Daoy (cell line): ENCODE measurements at places on chromosomes 11 and 22. TPM values are rescaled to one million over a fixed set of nuclear protein-coding genes. Genes with fewer than 3 reads are reported as not detected.

The RIMBP3B gene
- total RNA-seq: 0.12 and 0.63 TPM in 2 replicates

The CYTH4 gene
- total RNA-seq: 1.7 and 8.2 TPM in 2 replicates

The TENM4 gene
- 13.6 and 23.5 TPM in 2 replicates for total RNA-seq

The CYP2D6 gene
- 0.03 and 0.40 TPM in 2 replicates for total RNA-seq

The GSTP1 gene
- 1,082 and 1,228 TPM in 2 replicates for total RNA-seq

The SGSM1 gene
- total RNA-seq: 0.12 TPM in 1 of 2 replicates, not detected in the other

The MMP8 gene
- not detected in 2 replicates for total RNA-seq

The NRGN gene
- total RNA-seq: 2.7 and 3.4 TPM in 2 replicates

DNA sequence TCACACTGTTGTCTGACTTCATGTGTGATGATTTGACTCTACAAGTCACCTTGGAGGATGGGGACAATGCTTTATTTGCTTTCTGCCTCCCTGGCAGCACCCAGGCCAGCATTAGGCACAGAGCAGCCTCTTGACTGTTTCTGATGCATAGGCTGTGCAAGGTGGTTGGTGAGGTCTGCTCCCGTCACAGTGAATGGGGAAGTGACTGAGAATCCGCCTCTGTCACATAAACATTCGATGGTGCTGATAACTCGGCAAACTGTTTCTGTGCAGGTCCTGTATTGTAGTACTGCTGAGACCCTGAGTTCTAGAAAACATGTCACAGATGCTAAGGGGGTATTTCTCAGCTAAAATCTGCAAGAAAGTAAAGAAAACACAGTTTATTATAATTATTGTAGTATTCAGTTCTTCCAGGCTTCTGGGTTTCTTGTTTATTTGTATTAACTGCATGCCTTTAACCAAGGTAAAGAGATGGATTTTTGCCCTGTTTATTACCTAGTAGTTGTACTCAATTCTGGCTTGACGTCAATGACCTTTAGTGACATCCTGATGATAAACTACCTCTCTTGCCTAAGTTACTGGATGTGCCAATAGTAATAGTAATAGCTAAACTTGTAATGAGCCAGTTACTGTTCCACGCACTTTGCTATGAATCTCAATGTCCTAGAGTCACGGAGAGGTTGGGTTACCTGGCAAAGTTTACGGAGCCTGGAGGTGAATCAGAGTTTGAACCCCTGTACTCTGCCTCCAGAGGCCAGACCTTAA, 24.8 kb upstream of the RCN1 start:
- DNase-seq: no peak

DNA sequence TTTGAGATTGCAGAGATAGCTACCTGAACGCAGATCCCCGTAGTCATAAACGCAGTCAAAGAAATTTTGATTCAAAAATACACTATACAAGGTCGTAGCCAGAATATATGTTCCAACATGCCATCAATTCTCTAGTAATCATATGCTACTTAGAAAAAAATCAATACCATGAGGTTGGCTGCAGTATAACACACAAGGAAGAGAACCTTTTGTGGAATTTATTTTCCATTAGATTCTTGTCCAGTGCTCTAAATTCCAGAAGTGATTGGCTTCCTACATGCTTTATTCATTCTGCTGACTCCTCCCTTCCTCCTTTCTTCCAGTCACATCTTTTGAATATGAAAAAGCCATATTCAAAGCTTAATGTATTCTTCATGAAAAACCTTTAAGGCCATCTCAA, 189.9 kb downstream of the NTM start:
- DNase-seq: no peak

DNA sequence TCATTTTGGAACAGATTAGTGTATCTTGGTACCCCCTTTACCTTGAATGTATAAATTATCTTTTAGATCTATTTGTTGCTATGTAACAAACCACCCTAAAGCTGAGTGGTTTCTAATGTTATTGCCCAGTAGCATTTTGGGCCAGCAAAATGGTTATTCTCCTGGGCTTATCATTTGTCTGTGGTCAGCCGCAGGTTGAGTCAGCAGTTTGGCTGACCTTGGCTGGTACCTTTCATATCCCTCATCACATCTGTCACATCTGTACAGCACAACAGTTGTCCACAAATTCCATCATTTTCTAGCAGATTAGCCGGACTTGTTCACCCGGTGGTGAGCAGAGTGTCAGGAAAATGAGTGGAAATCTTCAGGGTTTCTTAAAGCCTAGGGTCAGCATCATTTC, 588.5 kb upstream of the ARHGAP42 start:
- no peak for DNase-seq

- DNase-seq: no peak
Measured at GRCh38 chr11:27532652-27533325, 26.2 kb upstream of the LIN7C start.

DNA sequence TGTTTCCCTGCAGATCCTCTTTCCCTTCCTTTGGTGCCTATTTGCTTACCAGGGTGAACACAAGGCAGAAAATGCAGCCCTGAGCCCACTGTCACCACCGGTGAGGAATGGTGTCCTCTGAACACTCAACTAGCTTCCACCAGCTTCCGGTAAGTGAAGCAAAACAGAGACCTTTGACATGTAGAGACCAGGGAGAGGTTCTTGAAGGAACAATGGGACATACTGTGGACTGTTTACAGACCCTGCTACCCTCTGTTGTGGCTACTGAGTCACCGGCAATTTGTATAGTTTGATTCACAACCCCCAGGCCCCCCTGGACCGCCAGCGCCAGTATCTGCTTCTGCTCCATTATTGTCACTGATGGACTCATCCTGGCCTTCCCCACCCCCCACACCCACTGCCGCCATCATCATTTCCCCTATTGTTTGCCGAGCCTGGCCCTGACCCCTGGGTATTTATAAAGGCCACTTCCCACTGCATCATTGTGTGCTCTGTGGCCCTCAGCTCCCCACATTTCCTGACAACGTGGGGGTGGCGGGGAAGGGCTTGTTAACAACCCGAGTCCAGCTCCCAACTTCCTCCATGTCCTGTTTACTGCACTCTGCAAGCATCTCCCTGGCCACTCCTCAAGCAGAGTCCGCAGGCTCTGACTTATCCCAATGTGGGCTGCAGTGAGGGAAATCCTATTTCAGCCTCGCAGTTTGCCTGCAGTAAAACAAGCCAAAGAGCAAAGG, 252.9 kb downstream of the ETS1 start:
- peak; percentile 60 for DNase-seq

GRCh38 chr22:50446708-50447575, 27.9 kb downstream of the SBF1 start:
- no peak for DNase-seq

- DNase-seq: no peak
Measured at GRCh38 chr11:125148743-125149142, 15.8 kb upstream of the PKNOX2 start.

DNA sequence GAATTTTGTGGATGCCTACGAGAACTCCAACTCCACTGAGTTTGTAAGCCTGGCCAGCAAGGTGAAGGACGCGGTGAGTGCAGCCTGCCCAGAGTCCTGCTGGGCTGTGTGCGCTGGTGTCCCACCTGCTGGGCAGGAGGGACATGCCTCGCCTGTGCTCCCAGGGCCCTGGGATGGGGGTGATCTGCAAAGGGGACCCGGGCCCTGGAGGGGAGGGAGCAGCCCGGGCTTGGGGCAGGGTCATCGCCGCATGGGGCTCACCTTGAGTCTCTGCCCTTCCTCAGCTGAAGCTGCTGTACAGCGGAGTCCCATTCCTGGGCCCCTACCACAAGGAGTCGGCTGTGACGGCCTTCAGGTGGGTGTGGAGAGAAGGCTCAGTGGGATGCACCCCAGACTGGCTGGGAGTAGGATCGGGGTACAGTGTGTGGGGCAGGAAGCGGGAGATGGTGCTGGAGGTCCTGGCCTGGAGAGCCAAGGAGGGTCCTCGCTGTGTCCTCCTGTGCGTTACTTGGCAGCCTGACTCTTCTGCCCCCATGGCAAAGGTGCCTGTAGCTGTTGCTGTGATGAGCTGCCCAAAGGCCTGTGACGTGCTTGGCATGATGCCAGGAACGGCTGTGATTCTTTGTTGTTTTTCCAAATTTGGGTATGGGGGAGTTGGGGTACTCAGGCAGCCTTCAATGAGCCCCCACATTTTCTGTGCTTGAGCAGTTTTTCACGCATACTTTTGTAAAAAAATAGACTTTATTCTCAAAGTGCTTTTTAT, 29.2 kb downstream of the ST14 start:
- DNase-seq: no peak

- no peak for DNase-seq
Measured at GRCh38 chr22:29811377-29811776, 26.7 kb downstream of the ASCC2 start.

DNA sequence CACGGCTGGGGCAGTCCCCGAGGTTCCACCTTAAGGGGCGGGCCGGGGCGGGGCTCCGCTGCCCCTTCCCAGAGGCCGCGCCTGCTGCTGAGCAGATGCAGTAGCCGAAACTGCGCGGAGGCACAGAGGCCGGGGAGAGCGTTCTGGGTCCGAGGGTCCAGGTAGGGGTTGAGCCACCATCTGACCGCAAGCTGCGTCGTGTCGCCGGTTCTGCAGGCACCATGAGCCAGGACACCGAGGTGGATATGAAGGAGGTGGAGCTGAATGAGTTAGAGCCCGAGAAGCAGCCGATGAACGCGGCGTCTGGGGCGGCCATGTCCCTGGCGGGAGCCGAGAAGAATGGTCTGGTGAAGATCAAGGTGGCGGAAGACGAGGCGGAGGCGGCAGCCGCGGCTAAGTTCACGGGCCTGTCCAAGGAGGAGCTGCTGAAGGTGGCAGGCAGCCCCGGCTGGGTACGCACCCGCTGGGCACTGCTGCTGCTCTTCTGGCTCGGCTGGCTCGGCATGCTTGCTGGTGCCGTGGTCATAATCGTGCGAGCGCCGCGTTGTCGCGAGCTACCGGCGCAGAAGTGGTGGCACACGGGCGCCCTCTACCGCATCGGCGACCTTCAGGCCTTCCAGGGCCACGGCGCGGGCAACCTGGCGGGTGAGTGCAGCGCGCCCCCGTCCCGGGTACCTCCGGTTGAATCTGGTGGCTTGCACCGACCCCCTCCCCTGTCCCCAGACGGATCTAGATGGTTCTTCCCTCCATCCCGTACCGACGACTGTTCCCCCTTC, at the start of gene SLC3A2:
Gene SLC3A2 (plus strand): TSS at position 94 of the 776 bp plus-strand sequence. CDS start 128 bp downstream, at position 222.
- peak; percentile 91 for DNase-seq

DNA sequence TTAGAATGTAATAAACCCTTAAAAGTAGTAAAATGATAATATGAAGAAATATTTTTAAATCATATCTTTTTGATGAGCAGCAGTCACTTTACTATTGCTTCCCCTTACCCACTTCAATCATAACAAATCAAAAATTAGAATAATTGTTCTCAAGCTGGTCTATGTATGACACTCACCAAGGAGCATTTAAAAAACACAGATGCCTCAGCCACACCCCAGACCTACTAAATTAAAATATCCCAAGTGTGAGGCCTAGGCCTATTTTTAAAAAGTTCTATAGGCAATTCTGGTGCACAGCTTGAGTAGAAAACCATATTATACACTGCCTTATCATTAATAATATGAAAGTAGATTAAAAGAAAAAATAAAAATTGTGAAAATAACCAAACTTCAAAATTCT, 15.2 kb downstream of the KIF18A start:
- DNase-seq: no peak
